Inflammatory macrophage (primary cell): ENCODE measurements at places on chromosomes 4 and X.

- peak; percentile 13 for DNase-seq
Observed at GRCh38 chrX:107227780-107228485, 21.5 kb downstream of the DNAAF6 start.

- DNase-seq, result no peak
Observed at GRCh38 chr4:123350191-123350544, 46.4 kb upstream of the SPRY1 start.

- no peak for DNase-seq
Observed at GRCh38 chr4:151541389-151542071, 132.6 kb downstream of the FHIP1A start.

DNA sequence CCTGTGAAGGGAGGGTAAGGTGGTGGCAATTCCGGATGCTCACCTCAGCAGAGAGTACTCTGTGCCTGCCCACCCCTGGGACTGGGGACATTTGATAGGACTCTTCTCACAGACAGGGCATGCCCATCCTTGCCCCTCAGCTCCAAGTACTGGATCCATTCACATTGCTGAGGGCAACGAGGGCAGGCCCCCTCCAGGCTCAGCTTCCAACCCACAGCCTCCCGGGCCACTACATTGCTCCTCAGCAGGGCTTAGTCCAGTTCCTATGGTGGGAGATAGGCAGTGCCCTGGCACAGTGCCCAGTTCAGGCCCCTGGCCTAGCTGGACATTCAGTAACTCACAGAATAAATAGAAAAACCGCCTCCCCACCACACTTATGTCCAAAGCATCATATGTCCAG lies 15.1 kb upstream of the VSIG4 start:
- DNase-seq, result no peak

DNA sequence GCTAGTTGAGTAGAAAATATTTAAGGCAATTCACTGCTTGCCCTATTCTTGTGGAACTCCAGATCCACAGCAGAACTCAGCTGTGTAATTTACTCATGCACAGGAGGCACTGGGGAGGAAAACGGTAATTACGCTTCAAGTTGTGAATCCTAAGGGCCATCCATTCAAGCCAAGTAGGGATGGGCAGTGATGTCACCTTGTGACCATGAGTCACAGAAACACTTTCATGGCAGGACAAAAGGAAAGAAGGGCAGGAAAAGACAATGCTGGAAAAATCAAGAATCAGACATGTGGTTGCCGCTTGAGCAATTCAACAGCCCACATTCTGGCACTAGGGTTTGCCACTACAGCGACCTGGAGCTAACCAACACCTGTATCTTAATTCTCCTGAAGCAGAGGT lies 1.4 kb downstream of the PAQR3 start:
- no peak for DNase-seq

- no peak for DNase-seq
Observed at GRCh38 chr4:153955327-153955726, 166.4 kb upstream of the SFRP2 start.
